ENCODE measurements at places on chromosomes 13 and 19.

DNA sequence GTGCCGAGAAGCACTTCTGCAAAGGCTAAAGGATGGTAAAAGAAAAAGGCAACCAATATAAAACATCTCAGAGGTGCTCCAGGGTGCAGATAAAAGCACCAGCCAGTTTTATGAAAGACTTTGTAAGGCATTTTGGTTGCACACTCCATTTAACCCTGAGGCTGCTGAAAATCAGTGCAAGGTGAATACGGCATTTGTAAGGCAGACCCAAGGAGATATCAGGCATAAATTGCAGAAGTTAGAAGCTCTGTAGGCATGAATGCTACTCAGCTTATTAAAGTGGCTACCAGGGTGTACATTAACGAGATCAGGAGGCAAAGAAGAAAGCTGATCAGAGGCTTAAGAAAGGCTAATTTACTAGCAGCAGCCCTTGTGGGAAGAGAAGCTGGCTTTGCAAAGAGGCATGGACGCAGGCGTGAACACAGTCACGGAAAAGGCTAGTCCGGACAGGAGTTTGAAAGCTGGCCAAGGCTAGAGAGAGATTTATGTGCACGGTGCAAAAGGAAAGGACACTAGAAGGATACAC, 99.6 kb downstream of the ZNF429 start:
- no peak for DNase-seq

DNA sequence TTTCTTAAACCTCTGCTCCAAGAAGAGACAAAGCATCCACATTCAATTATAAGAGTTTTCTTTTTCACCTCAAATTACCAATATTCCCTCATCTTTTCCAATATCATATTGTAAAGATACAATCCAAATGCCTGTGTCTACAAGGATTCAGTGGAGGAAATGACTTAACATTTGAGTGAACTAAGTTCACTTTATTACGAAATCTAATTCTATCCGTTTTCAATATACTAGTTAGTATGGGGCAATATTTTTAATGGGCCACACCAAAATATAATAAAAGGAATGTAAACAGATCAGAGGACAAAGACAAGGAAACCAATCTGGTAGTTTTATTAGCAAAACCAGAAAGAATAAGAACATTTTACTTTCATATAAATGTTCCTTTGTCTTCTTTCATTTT, 136.0 kb downstream of the DCLK1 start:
- DNase-seq, result no peak

GRCh38 chr19:45160870-45161737, at the start of gene NKPD1:
Gene NKPD1 (minus strand): TSS chr19:45160982. CDS start chr19:45160150, 832 bp downstream.
- no peak for DNase-seq

- no peak for DNase-seq
Observed at GRCh38 chr19:2010135-2010668, 5.3 kb downstream of the BTBD2 start.

DNA sequence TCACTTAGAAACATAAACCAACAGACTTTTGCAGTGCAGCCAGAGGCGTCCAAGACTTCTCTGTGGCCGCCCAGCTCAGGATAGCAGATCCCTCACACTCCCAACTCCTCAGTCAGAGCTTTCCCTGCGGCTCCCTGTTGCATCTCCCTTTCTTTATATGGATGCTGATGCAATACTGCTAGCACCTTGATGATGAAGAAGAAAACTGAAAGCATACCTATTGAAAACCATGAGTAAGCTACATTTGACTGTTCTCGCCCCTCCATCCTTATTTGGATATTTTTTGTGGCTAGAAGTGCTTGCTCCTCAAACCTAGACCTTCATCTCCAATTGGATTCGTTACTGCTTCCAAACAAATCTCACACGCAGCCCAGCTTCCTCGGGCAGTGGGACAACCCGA, 57.3 kb upstream of the UBL3 start:
- DNase-seq, result no peak

- no peak for DNase-seq
Observed at GRCh38 chr19:17001603-17002183, 24.9 kb downstream of the CPAMD8 start.

DNA sequence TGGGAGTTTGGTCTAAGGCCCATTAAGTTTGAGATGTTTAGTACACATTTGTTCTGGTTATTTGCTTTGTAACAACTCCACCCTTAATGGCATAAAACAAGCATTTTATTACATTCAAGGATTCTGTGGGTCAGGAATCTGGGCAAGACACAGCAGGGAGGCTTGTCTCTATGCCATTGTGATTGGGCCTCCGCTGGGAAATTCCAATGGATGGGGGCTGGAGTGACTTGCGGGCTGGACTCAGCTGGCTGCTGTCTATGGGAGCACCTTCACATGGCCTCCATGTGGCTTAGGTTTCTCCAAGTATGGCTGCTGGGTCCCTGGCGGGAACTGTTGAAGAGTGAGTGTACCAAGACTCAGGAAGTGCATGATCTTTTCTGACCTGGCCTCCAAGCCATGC, 159.0 kb downstream of the PAN3 start:
- DNase-seq, result no peak

GRCh38 chr13:44796597-44797490, 192.4 kb downstream of the NUFIP1 start:
- DNase-seq, result no peak

- DNase-seq, result no peak
Observed at GRCh38 chr13:95499811-95500712, 52.5 kb upstream of the CLDN10 start.

DNA sequence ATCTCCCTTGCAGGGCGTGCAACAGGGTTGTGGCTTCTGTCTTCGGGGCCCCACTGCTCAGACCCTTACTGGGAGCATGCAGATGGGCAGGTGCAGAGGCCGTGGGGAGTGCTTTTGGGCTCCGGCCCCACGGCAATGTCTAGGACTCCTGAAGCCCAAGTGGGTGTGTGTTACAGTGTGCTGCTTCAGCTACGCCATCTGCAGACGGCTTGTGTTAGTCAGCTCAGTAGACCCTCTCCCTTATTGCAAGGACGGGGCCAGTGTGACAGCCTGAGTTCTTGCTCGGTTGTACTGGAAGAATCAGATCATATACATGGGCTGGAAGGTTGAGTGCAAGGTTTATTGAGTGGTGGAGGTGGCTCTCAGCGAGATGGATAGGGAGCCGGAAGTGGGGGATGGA, 39.3 kb downstream of the DNAJC3 start:
- no peak for DNase-seq

- DNase-seq, result no peak
Observed at GRCh38 chr13:30789166-30789862, 54.0 kb downstream of the ALOX5AP start.

DNA sequence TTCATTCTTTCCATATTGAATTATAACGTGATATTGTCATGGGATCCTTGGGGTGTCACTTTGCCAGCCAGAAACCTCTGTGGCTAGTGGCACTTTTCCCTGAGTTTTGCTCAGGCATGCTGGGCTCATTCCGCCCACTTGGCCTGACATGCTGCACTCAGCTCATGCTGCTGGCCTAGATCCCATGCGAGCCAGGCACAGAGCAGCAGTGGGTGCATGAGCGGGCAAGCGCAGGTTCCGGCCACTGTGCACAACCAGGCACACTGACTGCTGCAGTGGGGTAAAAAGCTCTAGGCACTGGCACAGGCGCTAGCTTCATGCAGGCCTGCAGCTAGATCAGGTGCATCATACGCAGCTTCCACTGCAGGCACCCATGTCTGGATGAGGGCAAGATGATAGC, 221.2 kb downstream of the MAB21L1 start:
- no peak for DNase-seq

DNA sequence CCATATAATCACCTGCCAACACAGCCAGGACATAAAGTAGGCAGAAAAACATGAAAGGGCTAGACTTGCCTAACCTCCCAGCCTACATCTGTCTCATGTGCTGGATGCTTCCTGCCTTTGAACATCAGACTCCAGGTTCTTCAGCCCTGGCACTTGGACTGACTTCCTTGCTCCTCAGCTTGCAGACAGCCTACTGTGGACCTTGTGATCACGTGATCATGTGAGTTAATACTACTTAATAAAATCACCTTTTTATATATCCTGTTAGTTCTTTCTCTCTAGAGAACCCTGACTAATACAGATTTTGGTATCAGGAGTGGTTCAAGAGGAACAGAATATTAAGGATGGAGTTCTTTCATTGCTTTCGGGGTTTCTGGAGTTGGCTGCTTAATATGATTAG, 2867.6 kb downstream of the PCDH9 start:
- no peak for DNase-seq

DNA sequence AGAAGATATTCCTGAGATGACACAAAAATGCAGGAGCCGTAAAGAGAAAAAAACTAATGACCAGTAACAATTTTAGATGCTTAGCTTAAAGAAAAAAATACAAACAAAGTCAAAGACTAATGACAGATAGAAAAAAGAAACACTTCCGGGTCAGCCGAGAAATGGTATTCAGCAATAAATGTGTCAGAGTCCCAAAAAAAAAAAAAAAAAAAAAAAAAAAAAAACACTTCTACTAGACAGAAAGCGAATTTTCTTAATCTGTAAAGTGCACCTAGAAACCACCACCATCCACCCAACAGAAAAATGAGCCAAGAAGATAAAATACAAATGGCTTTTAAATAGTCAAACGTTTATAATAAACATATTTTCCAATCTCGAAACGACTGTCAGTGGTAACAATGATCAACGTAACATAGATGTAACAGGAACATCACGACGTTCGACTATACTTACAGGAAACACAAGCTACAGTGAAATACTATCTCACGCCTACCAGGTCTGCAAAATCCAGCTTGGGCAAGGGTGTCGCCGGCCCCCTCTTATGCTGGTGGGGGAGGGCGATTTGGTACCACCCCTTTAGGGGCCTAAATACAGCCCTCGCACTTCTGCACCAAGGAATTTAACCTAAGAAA, 10.6 kb downstream of the ABHD17A start:
- DNase-seq, result no peak

DNA sequence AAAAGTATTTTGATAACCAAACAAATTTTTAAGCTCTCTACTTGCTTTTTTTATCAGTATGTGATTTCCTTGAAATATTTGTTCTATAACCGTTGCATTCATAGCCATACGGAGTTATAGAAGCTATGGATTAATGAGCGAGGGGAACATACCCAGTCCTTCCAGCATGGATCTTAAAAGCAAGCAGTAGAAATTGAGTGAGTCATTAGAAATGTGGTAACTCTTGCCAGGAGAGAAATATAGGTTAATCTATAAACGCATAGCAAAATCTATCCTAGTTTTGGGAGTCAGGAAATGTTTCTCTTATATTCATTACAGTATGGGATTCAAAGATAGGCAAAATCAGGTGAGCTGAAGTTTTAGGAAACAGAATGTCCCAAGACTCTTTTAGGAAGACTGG, 507.4 kb downstream of the DACH1 start:
- DNase-seq, result no peak

DNA sequence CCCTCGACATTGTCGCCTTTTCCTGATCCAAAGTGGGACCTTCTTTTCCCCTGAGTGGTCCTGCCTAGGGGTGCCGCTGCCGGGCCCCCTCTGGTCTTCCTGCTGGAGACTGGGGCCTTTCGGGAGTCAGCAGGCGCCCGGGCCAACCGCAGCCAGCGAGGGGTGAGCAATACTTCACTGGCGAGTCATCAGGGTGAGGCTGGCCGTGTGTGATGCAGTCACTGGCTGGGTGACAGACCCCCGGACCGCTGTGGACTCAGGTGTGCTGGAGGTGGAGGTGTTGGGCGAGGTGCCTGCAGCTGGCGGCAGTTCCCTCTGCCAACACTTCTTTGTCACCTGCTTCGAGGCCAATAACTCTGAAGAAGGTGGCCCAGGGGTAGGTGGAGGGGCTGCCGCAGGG, 1.5 kb upstream of the CGB5 start:
- no peak for DNase-seq

DNA sequence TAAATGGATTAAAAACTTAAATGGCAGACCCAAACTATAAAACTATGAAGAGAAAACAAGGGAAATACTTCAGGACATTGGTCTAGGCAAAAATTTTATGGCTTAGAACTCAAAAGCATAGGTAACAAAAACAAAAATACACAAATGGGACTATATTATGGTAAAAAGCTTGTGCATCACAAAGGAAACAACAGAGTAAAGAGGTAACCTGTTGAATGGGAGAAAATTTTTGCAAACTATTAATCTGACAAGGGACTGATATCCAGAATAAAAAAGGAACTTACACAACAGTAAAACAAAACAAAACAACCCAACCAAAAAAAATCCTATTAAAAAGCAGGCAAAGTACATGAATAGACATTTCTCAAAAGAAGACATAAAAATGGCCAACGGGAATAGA, 9.3 kb upstream of the ZNF546 start:
- DNase-seq, result no peak

DNA sequence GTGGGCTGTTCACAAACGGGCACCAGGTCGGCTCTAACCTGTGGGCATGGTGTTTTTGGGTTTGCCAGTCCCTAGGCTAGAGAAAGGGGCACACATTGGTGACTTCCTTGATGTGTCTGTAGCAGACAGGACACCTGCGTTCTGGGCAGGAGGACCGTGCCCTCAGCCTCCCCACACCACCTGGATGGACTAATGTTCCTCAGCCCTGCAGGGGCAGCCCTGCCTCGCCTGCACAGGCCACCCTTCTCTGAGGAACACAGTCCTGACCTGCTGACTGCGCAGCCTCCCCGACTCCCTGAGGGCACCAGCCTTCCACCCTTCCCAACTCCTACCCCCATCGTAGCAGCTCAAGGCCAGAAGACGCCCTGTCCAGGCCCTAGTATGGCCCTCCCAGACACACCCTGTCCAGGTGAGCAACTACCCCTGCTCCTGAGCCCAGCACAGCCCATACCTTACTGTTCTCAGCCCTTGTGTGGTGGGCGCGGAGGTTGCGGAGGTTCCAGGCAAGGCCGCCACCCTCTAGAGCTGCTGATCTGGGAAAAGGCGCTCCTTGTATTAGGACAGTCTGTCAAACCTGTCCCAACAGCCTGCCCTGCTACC, 55.7 kb downstream of the GGACT start:
- no peak for DNase-seq

DNA sequence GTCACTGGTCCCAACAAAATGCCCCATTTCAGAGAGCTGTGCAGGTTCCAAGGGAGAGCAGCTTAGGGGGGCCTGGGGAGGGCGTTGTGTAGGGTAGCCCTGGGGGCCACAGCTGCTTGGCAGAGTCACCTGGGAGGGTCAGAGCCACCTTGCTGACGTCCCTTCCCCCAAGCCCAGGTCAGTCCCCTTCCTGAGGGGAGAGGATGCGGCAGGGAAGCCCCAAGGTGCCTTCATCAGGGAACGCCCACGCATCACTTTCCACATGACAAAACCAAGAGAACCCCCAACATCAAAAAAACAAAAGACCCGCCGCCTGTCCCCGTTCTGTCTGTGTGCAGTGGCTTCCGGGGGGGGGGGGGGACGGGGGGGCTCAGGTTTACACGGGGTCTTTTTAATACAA, 5.3 kb upstream of the UQCR11 start:
- no peak for DNase-seq

- DNase-seq, result no peak
Observed at GRCh38 chr13:73998631-73999030, 135.6 kb downstream of the KLF12 start.

Data from posterior cingulate gyrus (tissue), 11 donors.